Inflammatory macrophage treated with lipopolysaccharide for 4 hours (primary cell): ENCODE measurements at places on chromosomes 6 and 20.

GRCh38 chr20:43915211-43916072 is 790 bp downstream of the TOX2 start:
- DNase-seq, result peak; percentile 7

GRCh38 chr20:50815162-50815989 is 20.5 kb downstream of the BCAS4 start:
- no peak for DNase-seq

GRCh38 chr20:38260378-38261053 is at the start of gene KIAA1755:
KIAA1755 (minus strand) TSS chr20:38260735; CDS start chr20:38260500, 235 bp downstream.
- DNase-seq, result no peak

- no peak for DNase-seq
Observed at GRCh38 chr20:33657704-33658095, 4.4 kb upstream of the C20orf144 start.

- no peak for DNase-seq
Observed at GRCh38 chr20:46215913-46216707, 92.2 kb downstream of the CDH22 start.

DNA sequence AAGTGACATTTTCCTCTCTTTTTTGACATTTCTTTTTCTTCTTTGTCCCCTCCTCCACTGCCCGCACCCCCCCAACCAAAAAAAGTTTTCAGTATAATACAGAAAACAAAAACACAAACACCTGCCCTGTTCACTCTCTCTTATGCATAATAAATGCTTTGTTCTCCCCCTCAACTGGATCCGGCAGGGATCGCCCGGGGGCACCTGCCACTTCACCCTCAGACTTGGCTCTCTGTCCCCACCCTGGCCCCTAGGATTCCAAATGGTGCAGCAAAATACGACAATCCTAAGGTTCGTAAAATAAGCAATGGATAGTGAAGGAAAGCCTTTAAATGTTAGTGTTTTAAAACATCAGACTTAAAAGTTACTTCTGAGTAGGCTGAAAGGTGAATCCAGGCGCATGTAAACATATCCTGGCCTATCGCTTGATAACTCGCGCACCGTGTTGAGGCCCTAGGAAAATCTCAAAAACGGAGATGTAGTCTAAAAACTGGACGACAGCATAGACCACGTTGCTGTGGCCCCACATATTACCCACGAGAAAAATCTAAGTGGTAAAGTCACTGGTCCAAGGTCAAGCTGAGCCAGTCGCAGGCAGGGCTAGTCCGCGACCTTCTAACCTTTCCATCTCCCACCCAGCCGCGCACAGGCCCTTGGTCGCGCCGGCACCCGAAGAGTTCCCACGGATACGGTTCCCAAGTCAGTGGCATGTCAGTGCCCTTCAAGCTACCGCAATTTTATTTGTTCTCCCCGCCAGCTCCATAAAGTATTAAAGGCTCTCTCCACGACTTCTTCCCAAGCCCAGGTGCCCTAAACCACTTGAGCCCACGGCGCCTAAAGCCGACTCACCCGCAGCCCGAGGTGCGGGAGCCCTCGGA is 130.8 kb downstream of the OGFRL1 start:
- DNase-seq, result no peak

GRCh38 chr6:77883851-77884250 is 231.0 kb downstream of the MEI4 start:
- DNase-seq, result no peak
